ENCODE measurements at places on chromosomes 1 and 21.

DNA sequence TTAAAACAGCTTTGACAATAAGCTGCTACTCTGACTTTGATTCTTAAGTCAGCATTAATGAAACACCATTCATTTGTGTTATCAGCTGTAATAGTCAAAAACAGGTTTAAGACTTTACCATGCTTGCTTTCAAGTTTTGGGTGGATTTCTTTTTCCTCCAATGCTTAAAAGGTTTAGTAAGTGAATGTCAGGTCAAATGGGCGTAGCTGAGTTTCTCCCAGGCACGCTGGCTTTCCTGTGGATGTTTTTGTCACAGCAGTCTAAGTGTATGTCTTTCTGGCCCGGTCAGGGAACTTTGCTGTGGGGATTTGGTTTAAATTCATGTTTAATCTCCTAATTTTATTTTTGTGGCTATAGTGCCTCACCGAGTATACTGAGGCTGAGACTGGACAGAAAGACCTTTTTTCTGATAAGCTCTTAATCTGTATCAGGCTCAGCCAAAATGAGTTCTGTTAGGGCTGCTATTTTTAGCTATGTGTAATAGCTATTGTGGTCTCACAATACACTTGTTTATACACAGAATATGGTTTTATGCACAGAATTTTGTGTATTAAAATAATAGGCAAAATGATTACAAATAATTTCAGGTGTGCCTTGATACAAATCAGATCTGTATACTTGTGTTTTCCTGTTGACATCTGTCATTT lies 292.8 kb downstream of the DISC1 start:
- no peak for DNase-seq

- no peak for DNase-seq
These were observed 112.9 kb downstream of the AJAP1 start for GRCh38 chr1:4767308-4767707.

- no peak for DNase-seq
These were observed 53.5 kb downstream of the RGS13 start for GRCh38 chr1:192689459-192689858.

GRCh38 chr1:22611530-22611947 lies 24.9 kb upstream of the C1QA start:
- no peak for DNase-seq

DNA sequence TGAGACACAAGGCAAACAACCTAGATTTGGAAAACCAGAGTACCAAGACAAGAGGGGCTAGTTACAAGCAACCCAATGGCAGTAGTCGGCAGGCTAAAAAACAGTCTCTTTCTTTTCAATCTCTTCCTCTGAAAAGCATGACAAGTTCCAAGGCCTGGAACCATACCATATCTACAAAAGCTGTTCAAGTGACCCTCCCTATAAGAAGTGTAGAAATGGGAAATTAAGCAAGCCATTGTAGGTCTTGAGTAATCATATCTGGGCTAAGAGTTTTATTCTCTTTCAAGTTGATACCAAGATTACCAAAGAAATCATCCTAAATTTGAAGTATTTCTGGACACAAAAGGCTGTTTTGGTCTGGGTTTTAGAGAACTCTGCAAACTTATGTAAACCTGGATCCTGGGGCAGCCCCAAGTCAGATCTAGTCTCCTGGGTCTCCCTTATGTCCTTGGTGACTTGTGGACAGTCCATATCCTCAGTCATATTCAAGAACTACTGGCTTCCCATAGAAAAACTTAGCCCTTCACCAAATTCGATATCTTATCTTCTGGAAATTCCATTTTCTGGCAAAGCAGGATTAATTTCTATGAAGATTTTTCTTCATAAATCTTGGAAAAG lies 24.7 kb downstream of the FMO3 start:
- DNase-seq: no peak

- no peak for DNase-seq
These were observed 143.0 kb upstream of the GRIK3 start for GRCh38 chr1:37177230-37177864.

DNA sequence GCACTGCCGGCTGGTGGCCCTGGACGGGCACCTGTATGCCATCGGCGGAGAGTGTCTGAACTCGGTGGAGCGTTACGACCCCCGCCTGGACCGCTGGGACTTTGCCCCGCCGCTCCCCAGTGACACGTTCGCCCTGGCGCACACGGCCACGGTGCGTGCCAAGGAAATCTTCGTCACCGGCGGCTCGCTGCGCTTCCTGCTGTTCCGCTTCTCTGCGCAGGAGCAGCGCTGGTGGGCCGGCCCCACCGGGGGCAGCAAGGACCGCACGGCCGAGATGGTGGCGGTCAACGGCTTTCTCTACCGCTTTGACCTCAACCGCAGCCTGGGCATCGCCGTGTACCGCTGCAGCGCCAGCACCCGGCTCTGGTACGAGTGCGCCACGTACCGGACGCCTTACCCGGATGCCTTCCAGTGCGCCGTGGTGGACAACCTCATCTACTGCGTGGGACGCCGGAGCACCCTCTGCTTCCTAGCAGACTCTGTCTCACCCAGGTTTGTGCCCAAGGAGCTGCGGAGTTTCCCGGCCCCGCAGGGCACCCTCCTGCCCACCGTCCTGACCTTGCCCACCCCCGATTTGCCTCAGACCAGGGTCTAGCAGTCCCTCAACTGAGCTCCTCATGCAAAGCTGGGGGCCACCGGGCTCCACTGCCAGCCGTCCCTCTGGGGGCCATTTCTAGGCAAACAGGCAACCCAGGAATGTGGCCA lies 2.1 kb downstream of the KLHDC7A start:
- no peak for DNase-seq

GRCh38 chr1:105243411-105243810 lies 1493.7 kb downstream of the AMY1C start:
- no peak for DNase-seq

DNA sequence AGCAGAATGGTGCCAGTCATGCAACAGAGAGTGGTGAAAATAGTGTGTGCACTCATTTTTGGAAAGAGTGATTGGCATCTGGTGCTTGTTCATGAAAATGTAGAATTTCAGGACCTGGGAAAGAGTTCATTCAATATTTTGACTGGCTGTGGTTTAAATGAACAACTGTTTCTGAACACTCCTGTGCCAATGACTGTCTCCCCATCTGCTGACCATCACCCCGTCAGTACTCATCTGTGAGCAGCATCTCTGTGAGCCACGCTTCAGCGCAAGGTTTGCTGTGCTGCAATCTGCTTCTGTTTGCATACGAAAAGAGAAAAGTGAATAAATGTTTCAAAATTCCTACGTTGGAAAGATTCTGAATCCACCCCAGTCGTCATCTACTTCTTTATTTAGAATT lies 77.9 kb upstream of the RUNX1 start:
- no peak for DNase-seq

DNA sequence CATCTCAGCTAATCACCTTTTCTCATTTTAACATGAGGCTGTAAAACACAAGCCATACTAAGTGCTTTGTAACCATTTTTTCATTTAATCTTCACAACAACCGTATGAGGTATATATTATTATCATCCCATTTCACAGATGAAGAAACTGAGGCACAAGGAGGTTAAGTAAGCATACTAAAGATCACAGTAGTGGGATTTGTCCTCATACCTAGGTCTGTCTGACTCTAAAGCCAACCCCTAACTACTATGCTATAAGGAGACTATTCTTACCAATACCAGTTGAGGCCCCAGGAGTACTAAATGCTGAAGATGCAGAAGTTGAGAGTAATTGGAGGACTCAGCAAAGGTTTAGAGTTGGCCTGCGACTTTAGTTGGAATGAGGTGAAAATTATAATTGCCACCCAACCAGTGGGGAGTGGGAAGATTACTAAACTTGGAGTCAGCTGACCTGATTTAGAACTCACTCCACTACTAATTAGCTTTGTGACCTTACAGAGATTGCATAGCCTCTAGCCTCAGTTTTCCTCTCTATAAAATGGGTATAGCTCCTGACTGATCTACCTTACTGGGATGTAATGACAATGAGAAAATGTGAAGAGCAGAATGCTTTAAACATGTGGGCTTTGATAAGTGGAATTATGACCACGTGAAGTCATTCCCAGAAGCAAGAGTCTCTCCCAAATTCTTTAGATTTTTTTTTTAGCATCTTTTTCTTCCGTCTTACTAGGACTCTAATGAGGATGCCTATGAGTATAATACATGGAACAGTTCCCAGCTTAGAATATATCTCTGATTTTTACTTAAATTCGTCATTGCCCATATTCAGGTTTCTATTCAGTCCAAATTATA lies 85.8 kb upstream of the IPO9 start:
- DNase-seq: no peak

DNA sequence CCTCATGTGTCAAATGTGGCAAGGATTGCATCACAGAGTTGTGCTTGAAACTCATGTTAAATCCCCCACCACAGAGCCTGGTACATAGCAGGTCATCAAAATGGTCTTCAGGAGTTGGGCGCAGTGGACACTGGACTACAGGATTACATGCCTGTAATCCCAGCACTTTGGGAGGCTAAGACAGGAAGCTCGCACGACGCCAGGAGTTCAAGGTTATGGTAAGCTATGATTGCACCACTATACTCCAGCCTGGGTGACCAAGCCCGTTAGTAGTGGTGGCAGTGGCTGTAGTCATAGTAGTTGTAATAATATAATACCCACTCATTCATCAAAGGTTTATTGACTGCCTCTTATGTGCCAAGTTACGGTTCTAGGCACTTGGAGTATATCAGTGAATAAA lies 123.4 kb upstream of the IRF2BP2 start:
- DNase-seq: no peak

DNA sequence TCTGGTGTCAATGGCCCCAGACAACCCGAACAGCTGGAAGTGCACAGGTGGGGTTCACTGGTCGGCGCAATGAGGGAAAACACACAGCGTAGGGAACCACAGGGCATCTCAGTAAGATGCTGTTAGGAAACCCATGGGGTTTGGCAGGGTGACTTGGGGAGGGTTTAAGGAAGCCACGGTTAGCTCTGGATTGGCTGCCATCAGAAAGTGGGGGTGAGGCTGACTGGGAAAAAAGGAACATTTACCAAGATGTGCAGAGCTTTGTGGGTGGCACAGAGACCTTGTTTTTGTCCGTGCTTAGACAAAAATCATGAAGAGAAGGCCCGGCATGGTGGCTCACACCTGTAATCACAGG lies 11.0 kb downstream of the ALDH4A1 start:
- no peak for DNase-seq

DNA sequence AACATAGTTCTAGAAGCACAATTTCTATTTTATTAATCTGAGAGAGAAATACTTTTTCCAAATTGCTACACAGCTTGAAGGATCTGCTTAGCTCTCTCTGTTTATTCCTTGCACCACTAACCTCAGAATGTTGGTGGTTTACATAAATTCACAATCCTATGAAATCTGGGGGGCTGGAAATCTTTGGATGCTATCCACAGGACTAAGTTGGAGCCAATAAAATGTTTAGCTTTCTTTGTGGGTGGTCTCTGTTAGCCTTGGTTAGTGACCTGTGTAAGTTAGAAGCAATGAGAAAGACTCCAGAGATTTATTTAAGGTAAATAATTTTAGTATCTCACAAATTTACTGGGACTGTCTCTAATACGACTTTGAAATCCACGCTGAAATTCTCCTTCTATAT lies 418.1 kb downstream of the ADGRL2 start:
- no peak for DNase-seq

DNA sequence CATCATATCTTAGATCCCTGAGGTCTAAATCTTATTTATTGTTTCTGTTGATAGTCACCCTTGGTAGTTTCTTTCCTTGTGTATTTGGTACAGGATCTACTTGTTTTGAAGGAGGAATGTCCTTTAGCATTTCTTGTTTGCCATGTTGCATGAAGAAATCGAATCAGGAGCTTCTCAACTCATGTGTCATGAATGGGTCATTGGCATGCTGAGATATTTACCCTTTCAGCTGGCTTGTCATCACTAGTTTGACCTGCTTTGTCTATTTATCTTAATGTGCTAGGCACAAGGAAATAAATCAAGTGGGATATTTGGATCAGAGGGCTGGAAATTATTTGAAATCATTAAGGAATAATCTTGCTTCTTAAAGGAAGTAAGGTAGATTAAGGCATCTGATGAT lies 23.8 kb downstream of the THEM4 start:
- DNase-seq: no peak

DNA sequence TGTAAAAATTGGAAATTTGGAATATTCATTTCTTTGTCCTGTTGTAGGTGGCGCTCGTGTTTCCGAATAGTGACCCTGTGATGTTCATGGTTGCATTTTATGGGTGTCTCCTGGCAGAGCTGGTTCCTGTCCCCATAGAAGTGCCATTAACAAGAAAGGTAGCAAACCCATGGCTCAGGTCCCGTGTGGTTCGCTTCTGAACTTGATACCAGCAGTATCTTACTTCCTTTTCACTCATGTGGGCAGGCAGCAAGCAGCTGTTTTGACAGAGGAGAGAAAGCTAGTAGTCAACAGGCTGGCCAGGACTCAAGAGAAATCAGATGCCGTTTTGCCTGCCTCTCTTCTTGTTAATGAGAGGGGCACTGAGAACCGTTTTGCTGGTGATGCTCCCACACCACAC lies 72.8 kb downstream of the S100B start:
- DNase-seq: no peak

GRCh38 chr1:178263341-178263740 lies 169.4 kb downstream of the RASAL2 start:
- no peak for DNase-seq

Measured in activated CD4-positive, alpha-beta T cell treated with anti-CD3 and anti-CD28 coated beads, Interleukin-2, amount 50 U/mL, for 24 hours (primary cell).